ENCODE measurements at places on chromosomes 12 and 14.
A peak's percentile ranks its signal among the peaks of the same experiment; 100 is the strongest.

DNA sequence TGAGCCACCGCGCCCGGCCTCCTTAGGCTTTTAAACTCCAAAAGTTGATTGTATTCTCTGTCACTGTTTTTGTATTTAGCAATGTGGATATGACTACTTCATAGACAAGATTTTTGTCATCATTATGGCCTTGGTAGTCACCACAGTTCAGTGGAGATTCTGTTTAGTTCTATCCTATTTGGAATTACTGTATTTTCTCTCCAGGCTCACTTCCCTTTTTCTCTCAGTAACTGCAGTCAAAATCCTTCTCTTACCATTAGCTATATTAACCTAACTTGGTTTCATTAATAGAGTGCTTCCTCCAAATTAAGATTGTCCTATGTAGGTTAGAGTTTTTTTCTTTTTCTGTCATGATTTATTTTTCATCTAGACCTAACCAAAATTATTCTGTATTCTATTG, 283.9 kb downstream of the TMTC2 start:
- H3K27me3 ChIP-seq, result no peaks in the 10 kb centered on the region
- no peak overlapping the region for H3K27ac ChIP-seq
- no peak overlapping the region for H3K4me3 ChIP-seq
- DNase-seq, result no peak

- H3K4me1 ChIP-seq, result no peaks in the 10 kb centered on the region
- H3K27ac ChIP-seq, result no peak overlapping the region
- DNase-seq, result no peak
- no peak overlapping the region for H3K4me3 ChIP-seq
Observed at GRCh38 chr14:100623961-100624360, 36.7 kb upstream of the BEGAIN start.

- H3K36me3 ChIP-seq, result no peaks in the 10 kb centered on the region
- no peak overlapping the region for H3K4me3 ChIP-seq
- no peak overlapping the region for H3K27ac ChIP-seq
- no peak for DNase-seq
Observed at GRCh38 chr12:34403706-34404376, 381.5 kb downstream of the ALG10 start.

GRCh38 chr12:67854351-67854750, 134.9 kb upstream of the IFNG-AS1 start:
- no peak overlapping the region for H3K27ac ChIP-seq
- no peaks in the 10 kb centered on the region for H3K36me3 ChIP-seq
- DNase-seq, result peak; percentile 16
- no peaks in the 10 kb centered on the region for H3K4me1 ChIP-seq
- H3K27me3 ChIP-seq, result no peaks in the 10 kb centered on the region

GRCh38 chr12:42790761-42791151, 201.2 kb upstream of the PRICKLE1 start:
- no peaks in the 10 kb centered on the region for H3K4me1 ChIP-seq
- DNase-seq, result peak; percentile 86
- H3K27ac ChIP-seq, result peak overlapping the region; percentile 74

DNA sequence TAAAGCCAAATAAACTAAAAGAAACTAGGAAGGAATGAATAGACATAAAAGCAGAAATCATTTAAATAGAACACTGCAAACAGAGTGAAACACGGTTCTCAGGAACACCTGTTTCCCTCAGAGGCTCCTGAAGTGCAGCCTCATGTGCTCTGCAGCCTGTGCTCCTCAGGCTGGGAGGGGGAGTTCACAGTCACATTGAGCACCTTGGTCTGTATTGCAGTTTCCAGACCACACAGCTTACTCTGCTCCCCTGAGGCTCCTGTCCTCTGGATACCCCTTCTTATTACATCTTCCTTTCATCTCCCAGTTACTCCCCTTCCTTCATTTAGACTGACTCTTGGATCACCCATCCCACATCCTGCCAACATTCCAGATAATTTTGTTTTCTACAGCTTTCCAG, 49.7 kb upstream of the DCD start:
- H3K27ac ChIP-seq, result no peak overlapping the region
- H3K27me3 ChIP-seq, result peaks cover 35% of the 10 kb centered on the region
- no peaks in the 10 kb centered on the region for H3K4me1 ChIP-seq
- no peak for DNase-seq
- H3K4me3 ChIP-seq, result no peak overlapping the region
- no peaks in the 10 kb centered on the region for H3K36me3 ChIP-seq

- no peaks in the 10 kb centered on the region for H3K27me3 ChIP-seq
- no peak overlapping the region for H3K4me3 ChIP-seq
- no peaks in the 10 kb centered on the region for H3K4me1 ChIP-seq
- no peak overlapping the region for H3K27ac ChIP-seq
- DNase-seq, result no peak
Observed at GRCh38 chr12:72467985-72468384, 195.8 kb downstream of the TRHDE start.

- no peaks in the 10 kb centered on the region for H3K36me3 ChIP-seq
- H3K4me3 ChIP-seq, result no peak overlapping the region
- DNase-seq, result no peak
- no peak overlapping the region for H3K27ac ChIP-seq
- no peaks in the 10 kb centered on the region for H3K27me3 ChIP-seq
Observed at GRCh38 chr14:36021591-36022320, 154.8 kb downstream of the PTCSC3 start.

GRCh38 chr12:69657376-69658137, 41.5 kb downstream of the BEST3 start:
- H3K4me3 ChIP-seq, result no peak overlapping the region
- H3K27ac ChIP-seq, result peak overlapping the region; percentile 16
- H3K36me3 ChIP-seq, result no peaks in the 10 kb centered on the region
- no peaks in the 10 kb centered on the region for H3K27me3 ChIP-seq
- H3K4me1 ChIP-seq, result peaks cover 15% of the 10 kb centered on the region
- DNase-seq, result peak; percentile 29

Data from mesenchymal stem cell (in vitro differentiated cells and primary cell).